ENCODE measurements at places on chromosomes 5 and 9.

DNA sequence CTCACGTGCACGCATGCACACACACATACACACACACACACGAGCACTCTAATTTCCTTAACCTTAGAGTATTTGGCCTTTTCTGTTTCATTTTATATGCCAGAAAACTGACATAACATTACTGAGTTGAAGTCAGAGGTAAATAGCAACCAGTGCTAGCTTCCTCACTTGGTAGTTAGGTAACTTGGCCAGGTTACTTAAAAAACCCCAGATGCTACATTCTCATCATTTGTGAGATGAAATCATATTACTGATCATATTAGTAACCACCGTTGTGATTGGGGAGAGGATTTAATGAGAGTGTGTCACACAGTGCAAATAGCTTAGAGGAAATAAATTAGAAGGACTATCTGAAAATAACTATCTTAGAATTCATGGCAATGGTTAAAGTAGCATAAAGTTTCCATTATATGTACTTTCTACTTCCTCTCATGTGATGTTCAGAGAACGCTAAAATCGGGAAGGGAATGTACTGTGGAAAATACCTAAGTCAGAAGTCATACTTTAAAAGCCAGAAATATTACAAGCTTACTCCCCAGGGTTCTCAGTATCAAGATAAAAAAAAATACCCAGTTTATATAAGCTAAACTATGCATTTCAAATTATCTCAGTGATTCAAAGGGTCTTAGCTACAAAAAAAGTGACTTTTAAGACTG lies 120.5 kb downstream of the TUSC1 start:
- no peaks in the 10 kb centered on the region for H3K36me3 ChIP-seq
- no peaks in the 10 kb centered on the region for H3K27me3 ChIP-seq
- no peaks in the 10 kb centered on the region for H3K4me1 ChIP-seq

- no peaks in the 10 kb centered on the region for H3K36me3 ChIP-seq
- no peak overlapping the region for H3K4me3 ChIP-seq
- H3K27ac ChIP-seq, result no peak overlapping the region
- no peaks in the 10 kb centered on the region for H3K27me3 ChIP-seq
- DNase-seq, result no peak
- no peaks in the 10 kb centered on the region for H3K4me1 ChIP-seq
Observed at GRCh38 chr9:72443855-72444254, 77.6 kb upstream of the TMC1 start.

- no peak overlapping the region for H3K27ac ChIP-seq
- DNase-seq, result no peak
- H3K36me3 ChIP-seq, result no peaks in the 10 kb centered on the region
- peaks cover 17% of the 10 kb centered on the region for H3K4me1 ChIP-seq
- peak overlapping the region; percentile 91 for H3K4me3 ChIP-seq
- no peaks in the 10 kb centered on the region for H3K27me3 ChIP-seq
Observed at GRCh38 chr5:138179277-138179857, 455 bp downstream of the KIF20A start.

- DNase-seq, result no peak
- H3K4me3 ChIP-seq, result no peak overlapping the region
- no peaks in the 10 kb centered on the region for H3K4me1 ChIP-seq
- H3K27me3 ChIP-seq, result no peaks in the 10 kb centered on the region
Observed at GRCh38 chr5:117201001-117201400, 626.4 kb upstream of the SEMA6A start.

DNA sequence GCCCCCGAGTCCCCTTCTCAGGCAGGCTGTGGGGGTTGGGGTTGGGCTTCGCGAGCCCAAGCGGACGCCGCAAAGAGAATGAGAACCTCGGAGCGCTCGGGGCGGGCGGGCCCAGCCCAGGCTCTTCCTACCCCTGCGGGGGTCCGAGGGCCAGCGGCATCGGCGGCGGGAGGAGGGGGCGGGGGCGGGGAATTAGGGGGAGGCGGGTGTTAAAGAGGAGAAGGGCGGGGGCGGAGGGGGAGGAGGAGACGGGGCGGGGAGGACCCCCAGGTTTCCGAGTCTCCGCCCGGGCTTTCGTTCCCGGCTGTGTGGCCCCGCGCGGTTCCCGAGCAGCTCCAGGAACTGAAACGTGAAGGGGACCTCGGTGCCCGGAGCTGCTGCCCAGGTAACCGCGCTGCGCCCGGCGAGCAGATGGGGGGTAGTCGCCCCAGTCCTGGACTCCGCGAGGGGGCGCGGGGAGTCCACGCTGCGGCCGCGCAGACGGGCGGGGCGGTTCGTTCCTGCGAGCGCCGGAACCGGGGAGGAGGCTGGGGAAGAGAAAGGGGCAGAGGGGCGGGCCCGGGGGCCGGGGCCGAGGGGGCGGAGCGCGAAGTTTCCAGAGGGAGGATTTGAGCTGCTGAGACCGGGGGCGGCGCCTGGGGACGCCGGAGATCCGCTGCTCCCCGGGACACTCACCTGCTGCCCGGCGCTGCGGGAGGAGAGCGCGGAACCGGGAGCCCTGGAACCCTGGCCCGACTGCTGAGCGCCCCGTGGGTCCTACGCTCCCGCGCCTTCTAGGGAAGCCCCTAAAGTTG lies 38.4 kb upstream of the PLEKHG4B start:
- no peak for DNase-seq
- peaks cover 38% of the 10 kb centered on the region for H3K27me3 ChIP-seq
- peaks cover 7% of the 10 kb centered on the region for H3K4me1 ChIP-seq
- H3K4me3 ChIP-seq, result peak overlapping the region; percentile 51

GRCh38 chr5:159456261-159456660 lies 126.0 kb upstream of the IL12B start:
- DNase-seq, result no peak
- H3K4me1 ChIP-seq, result peaks cover 5% of the 10 kb centered on the region
- no peaks in the 10 kb centered on the region for H3K36me3 ChIP-seq
- H3K4me3 ChIP-seq, result no peak overlapping the region

GRCh38 chr5:108670591-108671289 lies 77.0 kb upstream of the FER start:
- H3K4me1 ChIP-seq, result no peaks in the 10 kb centered on the region
- no peaks in the 10 kb centered on the region for H3K27me3 ChIP-seq
- H3K4me3 ChIP-seq, result no peak overlapping the region
- no peak overlapping the region for H3K27ac ChIP-seq

GRCh38 chr9:15670246-15670645 lies 117.4 kb downstream of the CCDC171 start:
- H3K27me3 ChIP-seq, result no peaks in the 10 kb centered on the region
- DNase-seq, result no peak
- no peaks in the 10 kb centered on the region for H3K4me1 ChIP-seq
- no peak overlapping the region for H3K4me3 ChIP-seq

DNA sequence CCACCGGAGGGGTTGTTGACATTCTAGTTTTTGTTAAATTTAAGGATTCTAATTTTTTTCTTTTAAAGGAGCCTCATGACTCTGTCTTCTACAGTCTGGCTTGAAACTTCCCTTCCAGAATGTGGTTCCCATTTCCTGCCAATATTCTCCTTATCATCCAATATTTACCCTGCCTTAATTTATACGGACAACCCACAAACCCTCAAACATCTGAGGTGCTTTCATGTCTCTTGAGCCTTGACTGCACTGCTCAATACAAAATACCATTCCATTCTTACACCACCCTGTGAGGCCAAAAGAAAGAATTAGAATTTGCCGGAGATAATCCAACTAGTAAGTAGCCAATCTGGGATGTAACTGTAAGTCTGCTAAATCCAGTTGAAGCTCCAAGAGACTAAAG lies 346.5 kb downstream of the SPOCK1 start:
- H3K36me3 ChIP-seq, result no peaks in the 10 kb centered on the region
- H3K4me3 ChIP-seq, result no peak overlapping the region
- no peaks in the 10 kb centered on the region for H3K27me3 ChIP-seq
- no peak for DNase-seq
- no peak overlapping the region for H3K27ac ChIP-seq
- H3K4me1 ChIP-seq, result no peaks in the 10 kb centered on the region

GRCh38 chr9:127278372-127278771 lies 13.8 kb downstream of the GARNL3 start:
- no peak overlapping the region for H3K4me3 ChIP-seq
- no peak overlapping the region for H3K27ac ChIP-seq
- no peak for DNase-seq
- H3K36me3 ChIP-seq, result no peaks in the 10 kb centered on the region

- no peaks in the 10 kb centered on the region for H3K4me1 ChIP-seq
- no peak overlapping the region for H3K4me3 ChIP-seq
- no peak for DNase-seq
- no peaks in the 10 kb centered on the region for H3K27me3 ChIP-seq
- H3K27ac ChIP-seq, result no peak overlapping the region
Observed at GRCh38 chr9:15240927-15241326, 66.1 kb downstream of the TTC39B start.

GRCh38 chr9:6330958-6331634 lies 2.9 kb downstream of the TPD52L3 start:
- no peaks in the 10 kb centered on the region for H3K4me1 ChIP-seq
- no peak overlapping the region for H3K27ac ChIP-seq
- H3K27me3 ChIP-seq, result no peaks in the 10 kb centered on the region
- no peak overlapping the region for H3K4me3 ChIP-seq
- DNase-seq, result no peak

DNA sequence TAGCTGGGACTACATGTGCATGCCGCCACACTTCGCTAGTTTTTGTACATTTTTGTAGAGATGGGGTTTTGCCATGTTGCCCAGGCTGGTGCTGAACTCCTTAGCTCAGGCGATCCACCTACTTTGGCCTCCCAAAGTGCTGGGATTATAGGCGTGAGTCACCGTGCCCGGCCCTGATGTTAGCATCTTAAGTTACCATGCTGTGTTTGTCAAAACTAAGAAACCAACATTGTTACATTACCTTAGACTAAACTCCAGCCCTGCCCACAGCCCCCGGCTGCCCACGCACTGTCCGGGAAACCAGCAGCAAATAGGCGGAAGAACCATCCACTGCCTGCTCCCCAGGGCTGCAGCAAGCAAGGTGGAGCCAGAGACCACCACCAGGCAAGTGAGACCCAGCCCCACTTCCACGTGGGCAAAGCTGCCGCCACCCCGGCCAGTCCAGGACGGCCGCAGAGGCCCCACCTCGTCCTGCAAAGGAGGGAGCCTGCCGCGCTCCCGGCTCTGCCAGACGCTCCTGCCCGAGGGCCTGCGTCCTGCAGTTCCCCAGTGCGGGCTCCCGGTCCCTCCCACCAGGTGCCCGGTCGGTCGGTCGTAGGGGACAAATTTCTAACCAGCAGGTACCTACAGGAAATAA lies 35.7 kb upstream of the TXN start:
- no peak overlapping the region for H3K27ac ChIP-seq
- H3K36me3 ChIP-seq, result no peaks in the 10 kb centered on the region
- no peak for DNase-seq

- no peak for DNase-seq
- no peaks in the 10 kb centered on the region for H3K36me3 ChIP-seq
- no peaks in the 10 kb centered on the region for H3K4me1 ChIP-seq
- H3K27me3 ChIP-seq, result no peaks in the 10 kb centered on the region
- H3K27ac ChIP-seq, result no peak overlapping the region
- no peak overlapping the region for H3K4me3 ChIP-seq
Observed at GRCh38 chr5:105882956-105883481, 1787.7 kb downstream of the EFNA5 start.

GRCh38 chr9:87725900-87726709 lies at the start of gene CTSL:
Gene CTSL (plus strand): TSS chr9:87726119. CDS start chr9:87727604, 1,485 bp downstream.
- H3K27ac ChIP-seq, result peak within 1 kb of the TSS; percentile 89
- peak; percentile 94 for DNase-seq
- H3K27me3 ChIP-seq, result no peaks in the 10 kb centered on the region
- peaks cover 39% of the 10 kb centered on the region for H3K36me3 ChIP-seq

DNA sequence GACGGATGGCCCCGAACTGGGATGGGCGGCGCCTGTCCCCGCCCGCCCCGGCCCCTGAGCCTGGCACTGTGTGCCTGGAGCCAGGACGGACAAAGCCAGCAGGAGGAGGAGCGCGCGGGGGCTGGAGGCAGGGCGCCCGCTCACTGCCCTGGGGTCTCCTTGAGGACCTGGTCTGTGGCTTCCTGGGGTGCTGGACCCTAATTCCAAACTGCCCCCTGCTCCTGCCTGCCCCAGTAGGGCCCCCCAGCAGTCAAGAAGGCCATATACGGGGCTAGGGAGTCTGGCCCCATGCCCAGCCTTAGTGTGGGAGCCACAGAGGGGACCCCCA lies 29.2 kb upstream of the RXRA start:
- DNase-seq, result no peak
- no peak overlapping the region for H3K4me3 ChIP-seq
- no peak overlapping the region for H3K27ac ChIP-seq
- no peaks in the 10 kb centered on the region for H3K36me3 ChIP-seq
- H3K4me1 ChIP-seq, result peaks cover 5% of the 10 kb centered on the region
